ENCODE measurements at places on chromosomes 11 and 22.

- no peak for DNase-seq
Observed at GRCh38 chr11:123838659-123839058, 32.5 kb upstream of the OR6M1 start.

DNA sequence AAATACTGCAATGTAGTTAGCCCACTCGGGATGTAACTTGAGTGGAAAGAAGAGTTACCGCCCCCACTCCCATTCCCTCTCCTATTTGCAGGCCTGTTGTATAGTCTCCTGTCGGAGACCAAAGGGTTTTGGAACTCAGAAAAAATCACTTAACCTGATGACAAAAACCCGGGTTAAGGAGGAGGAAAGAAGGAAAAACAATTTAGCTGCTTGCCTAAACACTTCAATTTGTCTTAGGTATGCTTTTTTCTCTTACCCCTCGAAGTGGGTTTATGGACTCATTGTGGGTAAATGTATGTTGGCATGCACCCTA lies 2.2 kb downstream of the YAP1 start:
- DNase-seq = no peak

GRCh38 chr22:43172191-43172590 lies 14.7 kb downstream of the TTLL12 start:
- no peak for DNase-seq

GRCh38 chr11:59259047-59259446 lies 46.3 kb upstream of the MPEG1 start:
- DNase-seq = no peak

DNA sequence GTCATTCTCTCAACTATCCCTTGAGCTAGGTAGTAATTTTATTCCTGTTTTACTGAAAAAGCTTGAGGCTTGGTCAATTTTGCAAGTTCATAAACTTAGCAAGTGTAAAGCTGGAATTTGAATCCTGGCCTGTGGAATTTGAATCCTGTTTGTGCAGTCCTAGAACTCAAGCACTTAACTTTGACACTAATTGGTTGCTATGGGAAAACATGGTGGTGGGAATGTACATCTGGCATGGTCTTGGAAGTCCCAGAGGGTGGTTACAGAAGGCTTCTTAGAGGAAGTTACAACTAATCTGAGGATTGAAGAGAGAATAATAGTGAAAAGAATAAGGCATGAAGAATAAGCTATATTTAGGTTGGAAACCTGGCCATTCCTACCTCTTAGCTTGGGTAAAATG lies 66.5 kb upstream of the LIN7C start:
- no peak for DNase-seq

GRCh38 chr22:48139776-48140175 lies 1377.3 kb downstream of the TBC1D22A start:
- DNase-seq = no peak

GRCh38 chr22:24141586-24141985 lies 39.7 kb upstream of the SUSD2 start:
- DNase-seq = no peak

DNA sequence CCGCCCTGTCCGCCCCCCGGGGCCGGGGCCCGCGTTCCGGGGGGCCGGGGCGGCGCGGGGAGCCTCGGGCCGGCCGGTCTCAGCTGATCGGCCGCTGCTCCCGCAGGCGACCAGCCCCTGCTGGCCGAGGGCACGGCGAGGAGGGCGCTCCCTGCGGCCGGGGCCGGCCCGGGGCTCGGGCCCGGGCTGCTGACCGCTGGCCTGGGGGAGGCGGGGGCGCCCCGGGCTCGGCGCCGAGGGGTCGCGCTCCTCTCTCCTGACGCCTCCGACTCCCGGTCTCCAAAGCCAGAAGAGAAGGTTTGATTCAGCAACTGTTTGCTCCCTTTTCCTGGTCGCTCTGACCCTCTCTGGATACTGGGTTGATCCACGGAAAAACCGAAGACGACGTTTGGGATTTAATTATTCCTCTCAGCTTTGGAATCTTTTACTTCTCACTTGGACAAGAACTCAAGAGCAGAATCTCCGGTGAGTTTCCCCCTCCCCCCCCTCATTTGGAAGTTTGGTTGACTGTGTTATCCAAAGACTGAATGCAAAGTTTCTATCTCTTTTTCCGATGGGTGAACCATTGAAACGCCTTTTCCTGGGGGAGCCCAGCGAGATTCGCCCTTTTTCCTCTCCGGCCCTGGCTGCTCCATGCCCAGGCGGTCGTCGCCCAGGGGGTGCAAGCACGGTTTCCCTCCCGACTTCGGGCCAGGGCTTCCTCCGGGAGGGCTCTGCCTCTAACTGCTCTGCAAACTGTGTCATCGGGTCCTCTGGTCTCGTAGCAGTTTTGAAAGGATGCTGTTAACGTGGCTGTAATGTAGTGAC lies 725 bp downstream of the KDM2A start:
- DNase-seq = peak; percentile 31

DNA sequence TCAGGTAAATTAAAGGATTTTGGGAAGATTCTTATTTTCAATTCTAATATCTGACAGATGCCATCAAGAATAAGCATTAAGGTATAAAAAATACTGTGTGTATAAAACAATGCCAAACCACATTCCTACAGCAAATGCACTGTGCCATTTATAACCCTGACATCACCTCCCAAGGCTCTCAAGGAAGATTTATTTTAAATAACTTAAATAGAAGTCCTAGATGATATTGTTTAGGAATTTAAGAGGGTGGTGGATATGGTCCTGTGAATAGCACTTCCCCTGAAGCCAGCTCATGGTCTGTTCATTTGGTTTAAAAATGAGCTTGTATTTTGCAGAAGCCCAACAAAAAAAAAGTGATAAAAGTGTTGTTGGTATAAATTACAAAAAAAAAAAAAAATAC lies 32.1 kb downstream of the PPIL2 start:
- DNase-seq = no peak

DNA sequence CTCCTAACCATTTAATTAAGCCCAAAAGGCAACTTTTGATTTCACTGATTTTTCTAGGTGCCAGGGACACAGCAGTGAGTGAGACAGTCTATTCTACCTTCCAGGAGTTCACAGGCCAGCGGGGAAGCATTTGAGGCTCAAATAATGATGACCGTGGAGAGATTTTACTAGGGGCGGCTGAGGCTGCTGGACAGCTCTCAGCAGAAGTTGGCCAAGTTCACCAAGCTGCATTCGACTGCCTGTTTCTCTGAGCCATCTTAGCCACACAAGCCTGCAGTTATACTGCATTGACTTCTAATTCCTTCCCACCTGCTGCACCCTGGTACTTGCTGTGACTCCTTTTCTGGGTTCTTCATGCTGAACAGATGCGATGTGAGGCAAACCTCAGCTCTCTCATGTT lies 168.9 kb upstream of the TBCEL start:
- DNase-seq = no peak

GRCh38 chr11:86781546-86781945 lies 18.8 kb upstream of the PRSS23 start:
- no peak for DNase-seq

DNA sequence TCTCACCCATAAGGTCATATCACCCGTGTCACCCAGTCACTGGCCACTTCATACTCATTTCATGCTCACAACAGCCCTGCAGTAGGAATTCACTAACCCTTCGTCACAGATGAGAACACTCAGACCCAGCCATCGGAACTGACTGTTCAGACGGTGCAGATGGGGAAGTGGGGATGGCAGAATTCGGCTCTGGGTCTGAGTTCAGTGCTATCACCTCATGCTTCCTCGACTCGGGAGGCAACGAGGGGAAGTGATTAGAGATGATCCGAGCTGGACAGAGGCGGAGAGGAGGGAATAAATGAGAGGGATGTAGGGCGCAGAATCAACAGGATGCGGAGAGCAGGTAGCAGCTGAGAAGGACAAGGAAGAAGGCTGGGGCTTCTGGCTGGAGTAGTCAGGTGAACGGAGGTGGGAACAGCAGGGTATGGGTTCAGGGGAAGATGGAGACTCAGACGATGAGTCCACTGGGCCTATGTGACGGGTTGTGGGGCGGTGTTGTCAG lies 4.7 kb downstream of the B3GNT6 start:
- DNase-seq = no peak

GRCh38 chr11:50077526-50077925 lies 44.9 kb downstream of the OR4C45 start:
- no peak for DNase-seq

- DNase-seq = peak; percentile 11
Observed at GRCh38 chr22:36776722-36777121, 803 bp upstream of the IFT27 start.

DNA sequence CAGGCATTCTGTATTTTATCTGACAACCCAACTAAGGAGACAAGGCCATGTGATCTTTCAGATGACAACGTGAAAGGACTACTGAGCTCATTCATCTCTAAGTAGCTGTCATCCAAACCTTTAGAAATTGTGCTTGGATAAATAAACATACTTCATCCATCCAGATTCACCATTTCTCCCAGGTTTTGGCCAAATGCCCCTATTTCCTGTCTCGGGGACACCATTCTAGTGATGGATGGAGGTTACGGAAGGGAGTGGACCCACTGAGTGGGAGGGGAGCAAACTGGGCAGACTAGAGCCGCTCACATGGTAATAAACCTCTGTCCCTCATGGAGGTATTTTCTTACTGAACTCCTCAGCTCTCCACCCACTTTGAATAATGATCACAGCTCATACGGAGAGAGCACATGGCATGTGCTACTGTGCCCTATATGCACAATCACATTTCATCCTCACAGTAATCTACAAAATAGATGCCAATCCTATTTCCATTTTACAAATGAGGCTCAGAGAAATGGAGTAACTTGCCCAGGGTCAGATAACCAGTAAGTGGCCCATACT lies 114.4 kb downstream of the SLC1A2 start:
- DNase-seq = no peak

- no peak for DNase-seq
Observed at GRCh38 chr11:111550258-111550657, 9.7 kb downstream of the LAYN start.

DNA sequence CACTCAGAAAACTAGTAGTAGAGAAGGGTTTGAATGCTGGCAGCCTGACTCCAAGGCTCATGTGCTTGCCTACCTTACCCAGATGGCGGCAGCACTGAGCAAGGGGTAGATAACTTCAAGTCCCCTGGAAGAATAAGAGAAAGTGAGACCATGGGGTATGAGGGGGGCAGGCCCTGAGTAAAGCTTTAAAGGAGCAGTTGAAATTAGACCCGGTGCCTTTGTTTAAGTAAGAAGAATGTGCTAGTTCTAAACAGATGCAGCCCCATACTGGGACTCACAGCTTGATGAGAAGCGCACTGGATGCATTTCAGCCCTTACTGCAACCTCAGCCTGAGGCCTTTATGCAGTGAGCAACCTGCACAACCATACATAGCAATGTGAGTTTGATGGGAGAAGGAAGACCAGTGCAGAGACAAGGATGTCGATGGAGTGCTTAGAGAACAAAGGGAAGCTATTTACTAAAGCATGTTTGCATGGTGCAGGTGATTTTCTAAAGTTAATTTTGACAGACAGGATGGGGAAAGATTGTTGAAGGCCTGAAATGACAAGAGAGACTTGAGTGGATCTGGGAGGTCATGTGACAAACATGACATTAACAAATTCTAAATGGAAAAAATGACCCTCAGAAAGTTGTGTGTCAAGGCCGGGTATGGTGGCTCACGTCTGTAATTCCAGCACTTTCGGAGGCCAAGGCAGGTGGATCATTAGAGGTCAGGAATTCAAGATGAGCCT lies 27.1 kb upstream of the TMA7B start:
- DNase-seq = peak; percentile 45

DNA sequence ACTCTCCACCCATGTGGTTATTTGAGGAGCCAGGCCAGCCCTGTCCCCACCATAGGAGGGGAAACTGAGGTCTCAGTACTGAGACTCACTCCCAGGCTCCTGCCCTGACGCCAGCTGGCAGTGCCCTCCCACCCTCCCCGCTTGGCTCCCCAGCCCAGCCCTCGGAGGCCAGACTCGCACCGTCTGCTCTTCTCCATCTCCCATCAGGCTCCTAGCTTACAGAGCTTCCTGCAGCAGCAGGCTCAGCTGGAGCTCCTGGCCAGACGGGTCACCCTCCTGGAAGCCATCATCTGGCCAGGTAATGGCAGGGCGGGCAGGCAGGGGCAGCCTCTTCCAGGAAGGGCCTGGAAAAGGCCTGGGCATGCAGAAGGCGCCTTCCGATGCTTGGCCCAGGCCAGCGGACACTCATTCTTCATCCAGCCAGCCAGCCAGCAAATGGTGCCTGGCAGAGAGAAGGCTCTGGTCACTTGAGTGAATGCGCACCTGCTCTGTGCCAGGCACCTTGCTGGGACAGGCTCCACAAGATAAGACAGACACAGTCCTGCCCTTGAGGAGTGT lies 12.6 kb downstream of the RHBDD3 start:
- no peak for DNase-seq

GRCh38 chr11:127199306-127199801 lies 198.8 kb upstream of the KIRREL3 start:
- no peak for DNase-seq

GRCh38 chr22:30273711-30274436 lies 7.2 kb upstream of the OSM start:
- no peak for DNase-seq

- no peak for DNase-seq
Observed at GRCh38 chr22:20080776-20081654, 974 bp downstream of the DGCR8 start.

DNA sequence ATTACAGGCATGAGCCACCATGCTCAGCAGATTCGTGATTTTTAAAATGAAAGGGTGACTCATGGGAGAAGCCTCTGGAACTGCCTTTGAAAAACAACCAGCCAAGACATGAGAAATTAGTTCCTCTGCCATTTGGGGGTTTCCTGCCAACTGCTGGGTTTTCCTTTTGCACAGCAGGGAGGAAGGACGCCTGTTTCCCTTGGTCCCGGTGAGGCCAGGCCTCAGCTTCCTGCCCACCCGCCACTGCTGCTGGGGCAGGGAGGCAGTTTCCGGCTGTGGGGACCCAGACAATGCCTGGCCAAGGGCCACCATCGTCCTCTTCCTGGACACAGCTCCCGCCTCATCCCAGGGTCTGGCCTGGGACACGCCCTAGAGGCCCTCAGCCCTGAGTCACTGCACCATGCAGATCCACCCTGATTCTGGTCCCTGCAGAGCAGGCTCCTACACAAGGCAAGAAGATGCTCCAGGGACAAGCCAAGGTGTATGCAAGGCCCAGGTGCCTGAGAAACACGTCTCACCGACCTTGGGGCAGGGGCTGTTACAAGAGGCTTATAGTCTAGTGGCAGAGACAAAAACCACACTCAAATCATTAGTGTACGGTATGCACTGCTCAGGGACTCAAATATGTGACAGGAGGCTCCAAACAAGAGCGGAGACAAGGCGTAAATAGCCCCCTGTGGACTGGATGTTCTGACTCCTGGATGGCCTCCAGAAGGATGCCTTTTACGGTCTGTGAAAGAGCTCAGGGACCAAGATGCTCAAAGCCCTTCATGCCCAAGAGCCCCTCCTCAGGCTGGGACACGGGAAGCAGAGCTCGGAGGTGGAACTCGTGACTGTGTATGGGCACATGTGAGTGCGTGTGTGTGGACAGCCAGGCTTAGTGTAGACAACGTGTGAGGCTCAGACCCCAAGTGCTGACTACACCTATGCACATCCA lies 10.0 kb downstream of the PPM1F start:
- DNase-seq = no peak

Data from activated CD4-positive, alpha-beta T cell treated with anti-CD3 and anti-CD28 coated beads for 4 hours (primary cell).